Naive B cell (primary cell): ENCODE measurements at places on chromosomes 1 and 21.

DNA sequence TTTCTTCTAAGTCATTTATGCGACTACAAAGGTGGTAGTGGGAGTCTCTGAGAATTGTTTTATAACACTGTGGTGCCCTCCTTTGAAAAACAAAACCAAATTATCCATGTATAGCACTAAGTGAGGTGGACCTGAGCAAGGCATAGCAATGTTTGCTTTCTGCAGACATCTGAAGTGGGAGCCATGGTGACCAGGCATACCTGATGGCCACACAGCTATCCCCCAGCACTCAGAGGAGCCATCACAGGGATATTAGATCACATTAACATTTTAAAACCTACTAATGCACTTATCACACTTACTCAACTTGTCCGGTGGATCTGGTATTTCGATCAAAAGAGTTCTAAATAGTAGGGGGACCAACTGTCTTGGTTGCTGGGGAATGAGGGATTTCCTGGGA, 24.8 kb upstream of the AVPR1B start:
- no peaks in the 10 kb centered on the region for H3K4me1 ChIP-seq
- no peak overlapping the region for H3K27ac ChIP-seq
- H3K36me3 ChIP-seq = no peaks in the 10 kb centered on the region
- no peak for DNase-seq
- H3K27me3 ChIP-seq = peaks cover 41% of the 10 kb centered on the region

GRCh38 chr1:88291611-88292354, 392.3 kb upstream of the PKN2 start:
- no peak for DNase-seq
- no peaks in the 10 kb centered on the region for H3K36me3 ChIP-seq
- H3K4me1 ChIP-seq = no peaks in the 10 kb centered on the region

DNA sequence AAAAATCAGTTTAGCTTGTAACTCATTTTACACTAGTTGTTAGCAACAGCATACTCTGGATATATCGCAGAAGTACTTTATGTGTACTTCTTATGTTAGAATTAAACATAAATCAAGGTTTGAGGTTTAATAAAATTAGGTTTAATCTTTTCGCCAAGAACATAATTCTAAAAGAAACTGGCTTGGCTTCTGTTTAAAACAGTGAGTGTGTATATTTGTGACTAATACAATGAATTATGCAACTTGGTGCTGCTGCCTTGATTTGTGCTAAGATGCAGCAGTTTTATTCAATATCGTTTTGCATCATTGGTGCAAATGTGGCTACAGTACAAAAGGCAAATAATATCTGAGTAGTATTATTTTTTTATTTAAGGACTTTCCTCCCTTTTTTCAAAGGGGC, 44.8 kb downstream of the USP25 start:
- H3K4me1 ChIP-seq = peaks cover 32% of the 10 kb centered on the region
- no peak overlapping the region for H3K27ac ChIP-seq
- no peaks in the 10 kb centered on the region for H3K27me3 ChIP-seq
- no peak overlapping the region for H3K4me3 ChIP-seq
- DNase-seq = no peak

- H3K27me3 ChIP-seq = peaks cover 35% of the 10 kb centered on the region
- DNase-seq = no peak
- H3K4me1 ChIP-seq = peaks cover 60% of the 10 kb centered on the region
- no peak overlapping the region for H3K27ac ChIP-seq
These were observed 4.5 kb downstream of the EFNA3 start for GRCh38 chr1:155083052-155083541.

- H3K27me3 ChIP-seq = no peaks in the 10 kb centered on the region
- no peak for DNase-seq
- H3K4me1 ChIP-seq = peaks cover 5% of the 10 kb centered on the region
These were observed 40.4 kb downstream of the MTR start for GRCh38 chr1:236835491-236835890.

DNA sequence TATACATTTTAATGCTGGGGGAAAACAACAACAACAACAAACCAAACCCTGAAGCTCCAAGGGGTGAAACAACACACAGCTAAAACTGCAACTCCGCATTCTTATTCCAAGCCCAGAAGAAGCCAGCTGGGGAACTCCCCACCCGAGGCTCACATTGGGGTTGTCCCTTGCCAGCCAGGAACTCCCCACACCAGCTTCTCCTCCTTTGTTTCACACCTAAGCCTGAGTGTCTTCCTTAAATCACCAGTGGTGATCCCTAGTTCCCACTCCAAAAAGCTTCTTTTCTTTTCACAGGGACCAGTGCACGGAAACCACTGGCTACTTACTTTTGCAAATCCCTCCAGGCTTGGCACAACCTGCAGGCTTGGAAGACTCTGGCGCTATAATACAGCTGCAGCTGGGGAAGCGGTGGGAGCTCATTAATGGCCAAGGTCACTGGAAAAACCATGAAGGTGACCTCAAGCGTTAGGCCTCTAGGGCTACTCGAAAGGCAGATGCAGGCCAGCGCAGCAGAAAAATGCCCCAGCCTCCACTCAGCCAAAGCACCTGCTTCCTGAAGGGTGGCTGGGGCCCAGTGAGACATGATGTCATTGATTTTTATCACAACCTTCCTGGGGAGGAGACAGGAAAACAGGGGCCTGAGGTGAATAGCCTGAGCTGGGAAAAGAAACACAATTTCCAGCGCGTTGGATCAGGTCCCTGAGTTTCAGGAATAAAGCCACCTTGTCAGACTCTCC, 40.1 kb downstream of the TLR5 start:
- no peaks in the 10 kb centered on the region for H3K4me1 ChIP-seq
- DNase-seq = no peak
- H3K27me3 ChIP-seq = peaks cover 41% of the 10 kb centered on the region
- H3K36me3 ChIP-seq = peaks cover 14% of the 10 kb centered on the region
- no peak overlapping the region for H3K27ac ChIP-seq

DNA sequence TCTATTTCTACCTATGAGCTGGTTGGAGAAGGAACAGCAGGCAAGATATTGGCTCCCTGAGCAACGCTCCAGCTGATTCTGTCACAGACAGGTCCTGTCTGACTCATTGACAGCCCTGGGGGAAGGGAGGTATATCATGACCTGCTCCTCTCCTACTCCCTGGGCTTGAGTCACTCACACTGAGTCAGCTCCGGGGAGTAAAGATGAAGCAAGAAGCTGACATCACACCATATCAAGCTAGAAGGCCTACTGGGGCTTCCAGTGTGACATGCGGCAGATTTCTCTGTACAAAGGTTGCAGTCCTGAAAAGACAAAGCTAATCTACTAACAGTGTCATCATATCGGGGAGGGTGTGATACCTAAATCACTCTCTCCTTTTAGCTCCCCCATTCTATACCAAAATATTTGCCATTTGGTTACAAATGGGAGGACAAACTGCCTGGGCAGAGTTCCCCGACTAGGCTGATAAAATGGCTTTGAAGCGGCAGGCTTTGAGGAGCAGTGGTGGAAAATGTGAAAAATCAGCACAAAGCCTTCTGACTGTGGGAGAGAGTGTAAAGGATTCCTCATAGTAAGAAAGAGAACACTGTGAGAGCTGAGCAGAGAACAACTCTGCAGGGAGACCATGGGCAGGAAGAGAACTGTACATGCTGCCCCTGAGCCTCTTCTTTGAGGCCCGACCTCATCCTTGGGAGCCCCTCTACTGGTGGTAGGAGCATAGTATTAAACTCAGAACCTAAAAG, 15.5 kb downstream of the PI4KB start:
- no peak for DNase-seq
- peaks cover 22% of the 10 kb centered on the region for H3K36me3 ChIP-seq
- no peaks in the 10 kb centered on the region for H3K27me3 ChIP-seq
- H3K27ac ChIP-seq = no peak overlapping the region
- peaks cover 32% of the 10 kb centered on the region for H3K4me1 ChIP-seq
- H3K4me3 ChIP-seq = no peak overlapping the region
